ENCODE measurements at places on chromosomes 6 and 20. TPM values are rescaled to one million over a fixed set of nuclear protein-coding genes. Genes with fewer than 3 reads are reported as not detected.

TGM3 gene
- not detected for total RNA-seq

EYS gene
- total RNA-seq, result under 0.01 TPM

AGER gene
- 0.30 TPM for total RNA-seq

ATP6V1G2 gene
- 4.3 TPM for total RNA-seq

PTPRT gene
- under 0.01 TPM for total RNA-seq

MAS1L gene
- not detected for total RNA-seq

ADTRP gene
- 9.0 TPM for total RNA-seq

BPIFB2 gene
- not detected for total RNA-seq

GRM4 gene
- total RNA-seq, result 0.13 TPM
